ENCODE measurements at places on chromosomes 16 and 17.

DNA sequence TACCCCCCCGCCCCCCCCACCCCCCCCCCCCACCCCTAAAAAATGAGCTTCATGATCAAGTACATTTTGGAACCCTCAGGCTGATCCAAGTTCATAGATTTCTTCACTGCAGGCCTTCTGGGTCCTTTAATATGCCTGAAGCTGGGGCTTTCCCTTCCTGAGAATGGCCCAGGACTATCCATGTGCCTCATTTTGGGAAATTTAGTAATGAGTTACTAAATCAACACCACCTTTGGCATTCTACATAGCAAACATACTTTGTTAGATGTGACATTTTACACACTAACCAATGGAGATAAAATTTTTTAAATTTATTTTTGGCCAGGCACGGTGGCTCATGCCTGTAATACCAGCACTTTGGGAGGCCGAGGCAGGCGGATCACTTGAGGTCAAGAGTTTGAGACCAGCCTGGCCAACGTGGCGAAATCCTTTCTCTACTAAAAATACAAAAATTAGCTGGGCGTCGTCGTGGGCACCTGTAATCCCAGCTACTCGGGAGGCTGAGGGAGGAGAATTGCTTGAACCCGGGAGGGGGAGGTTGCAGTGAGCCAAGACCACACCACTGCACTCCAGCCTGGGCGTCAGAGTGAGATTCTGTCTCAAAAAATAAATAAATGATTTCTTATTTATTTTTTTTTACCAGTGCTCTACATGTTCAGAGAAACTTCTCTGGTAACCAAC is 14.0 kb downstream of the HERPUD1 start:
- DNase-seq = no peak

GRCh38 chr16:6111390-6111789 is 1013.8 kb upstream of the EEF2KMT start:
- DNase-seq = no peak

DNA sequence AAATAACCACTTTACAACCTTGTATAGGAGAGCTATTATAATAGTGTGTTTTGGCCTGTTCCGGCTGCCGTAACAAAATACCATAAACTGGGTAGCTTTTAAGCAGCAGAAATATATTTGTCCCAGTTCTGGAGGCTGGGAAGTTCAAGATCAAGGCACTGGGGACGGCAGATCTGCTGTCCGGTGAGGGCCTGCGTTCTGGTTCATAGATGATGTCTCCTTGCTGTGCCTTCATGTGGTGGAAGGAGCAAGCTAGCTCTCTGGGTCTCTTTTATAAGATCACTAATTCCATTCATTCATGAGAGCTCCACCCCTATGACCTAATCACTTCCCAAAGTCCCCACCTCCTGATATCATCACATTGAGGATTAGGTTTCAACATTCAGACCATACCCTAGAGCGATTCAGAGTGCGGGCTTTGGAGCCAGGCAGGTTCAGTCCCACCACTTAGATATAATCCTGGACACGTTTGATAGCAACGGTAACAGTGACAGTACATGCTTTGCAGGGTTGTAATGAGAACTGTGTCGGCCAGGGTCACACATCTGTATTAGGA is 76.2 kb upstream of the ZFHX3 start:
- no peak for DNase-seq

DNA sequence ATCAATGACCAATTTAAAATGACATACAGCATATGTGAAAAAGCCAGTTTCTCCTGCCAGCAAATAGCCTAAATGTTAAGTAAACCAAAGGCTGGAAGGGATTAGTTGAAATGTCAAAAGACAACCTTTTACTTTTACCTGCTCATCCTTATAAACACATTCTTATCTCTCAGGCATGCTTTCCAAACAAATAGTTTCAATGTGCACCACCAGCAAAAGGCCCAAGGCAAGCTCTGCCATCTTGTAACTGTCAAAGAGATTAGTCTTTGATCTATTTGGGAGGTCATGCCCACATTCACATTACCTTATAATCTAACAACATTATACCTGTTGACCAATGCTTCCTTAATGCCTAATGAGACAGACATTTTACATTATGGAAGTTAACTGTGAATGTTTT is 132.2 kb upstream of the NACA2 start:
- DNase-seq = no peak

DNA sequence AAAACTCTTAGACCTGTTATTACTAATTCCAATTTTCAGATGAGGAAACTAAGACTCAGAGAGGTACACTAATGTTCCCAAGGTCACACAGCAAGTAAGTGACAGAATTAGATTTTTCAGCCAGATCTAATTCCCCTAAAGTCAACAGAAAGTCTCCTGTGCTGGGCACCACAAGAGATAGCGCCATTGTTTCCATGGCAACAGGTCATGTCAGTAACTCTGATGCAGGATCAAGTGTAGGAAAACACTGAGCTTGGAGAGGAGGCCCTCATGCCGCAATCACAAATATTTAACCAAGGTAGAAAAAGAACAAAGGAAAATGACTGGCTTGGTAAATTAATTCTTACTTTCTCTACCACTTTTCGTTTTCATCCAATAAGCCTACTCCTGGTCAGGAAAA is 166.0 kb upstream of the CDH13 start:
- no peak for DNase-seq

- no peak for DNase-seq
These were observed 110.1 kb downstream of the XYLT1 start for GRCh38 chr16:17360693-17361122.

DNA sequence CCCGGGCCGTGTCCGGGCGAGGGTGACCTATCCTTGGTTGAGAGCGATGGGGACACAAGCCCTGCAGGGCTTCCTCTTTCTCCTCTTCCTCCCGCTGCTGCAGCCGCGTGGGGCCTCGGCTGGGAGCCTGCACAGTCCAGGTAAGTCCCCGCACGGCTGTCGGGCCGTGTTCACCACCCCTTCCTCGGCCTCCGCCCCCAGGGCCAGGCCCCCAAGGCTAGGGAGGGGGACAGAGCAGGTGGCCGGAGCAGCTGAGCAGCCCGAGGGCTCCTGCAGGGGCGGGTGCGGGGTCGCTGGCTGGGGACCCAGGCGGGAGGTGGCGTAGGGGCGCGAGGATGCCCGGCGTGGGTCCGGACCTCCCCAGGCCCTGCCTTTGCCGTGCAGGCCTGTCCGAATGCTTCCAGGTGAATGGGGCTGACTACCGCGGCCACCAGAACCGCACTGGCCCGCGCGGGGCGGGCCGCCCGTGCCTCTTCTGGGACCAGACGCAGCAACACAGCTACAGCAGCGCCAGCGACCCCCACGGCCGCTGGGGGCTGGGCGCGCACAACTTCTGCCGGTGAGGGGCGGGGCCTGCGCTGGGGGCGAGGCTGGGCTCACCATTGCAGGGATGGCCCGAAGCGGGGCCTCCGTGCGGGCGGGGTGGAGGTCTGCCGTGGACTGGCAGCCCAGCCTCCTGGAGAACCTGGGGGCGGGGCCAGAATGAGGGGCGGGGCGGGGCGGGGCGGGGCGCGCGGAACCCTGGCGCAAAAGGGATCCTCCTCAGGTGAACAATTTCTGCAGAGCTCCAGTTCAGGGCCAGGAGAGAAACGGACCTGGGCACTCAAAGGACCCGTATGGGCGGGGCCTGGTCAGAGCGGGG is 631 bp downstream of the KREMEN2 start:
- peak; percentile 27 for DNase-seq

DNA sequence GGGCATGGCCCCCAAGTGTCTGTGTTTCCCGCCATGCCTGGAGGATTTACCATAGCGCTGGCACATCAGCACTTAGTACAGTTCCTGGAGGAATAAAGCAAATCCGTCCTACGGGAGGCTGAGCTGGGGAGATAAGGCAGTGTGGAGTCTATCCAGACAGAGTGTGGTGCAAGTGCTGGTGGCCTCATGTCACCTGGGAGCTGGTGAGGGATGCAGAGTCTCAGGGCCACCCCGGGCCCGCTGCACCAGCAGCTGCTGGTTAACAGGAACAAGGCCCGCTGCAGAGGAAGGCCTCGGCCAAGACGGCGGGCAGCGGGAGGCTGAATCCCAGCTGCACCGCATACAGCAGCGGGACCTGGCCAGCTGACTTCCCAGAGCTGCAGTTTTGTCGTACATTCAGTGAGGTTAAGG is 57.3 kb upstream of the CDC42EP4 start:
- no peak for DNase-seq

GRCh38 chr17:49003557-49004511 is 6.6 kb downstream of the IGF2BP1 start:
- DNase-seq = no peak
